Sciatic nerve (tissue), 2 donors: ENCODE measurements at places on chromosomes 2 and 18. TPM values are rescaled to one million over a fixed set of nuclear protein-coding genes. Genes with fewer than 3 reads are reported as not detected.

The ACMSD gene
- total RNA-seq = not detected

The IL1RL2 gene
- not detected for total RNA-seq

The RSAD2 gene
- 7.5 TPM for total RNA-seq

The AGAP1 gene
- total RNA-seq = 62.9 TPM

The SLC8A1 gene
- 21.0 TPM for total RNA-seq

The GYPC gene
- 89.2 TPM for total RNA-seq

The NYAP2 gene
- total RNA-seq = 0.22 TPM

The ITGB1BP1 gene
- total RNA-seq = 163 TPM

The TUBA4B gene
- total RNA-seq = not detected

The GAREM2 gene
- 6.8 TPM for total RNA-seq

The INHBB gene
- total RNA-seq = 37.4 TPM

The ZNF396 gene
- 4.1 TPM for total RNA-seq

The MOCOS gene
- total RNA-seq = 6.4 TPM

The ASB18 gene
- total RNA-seq = not detected

The CHRNG gene
- total RNA-seq = not detected

The DAW1 gene
- total RNA-seq = not detected

The HOXD13 gene
- total RNA-seq = not detected

The SULT1C4 gene
- 12.5 TPM for total RNA-seq

The CHRND gene
- total RNA-seq = not detected

The PLB1 gene
- 5.5 TPM for total RNA-seq

The MERTK gene
- total RNA-seq = 18.9 TPM

The KRTCAP3 gene
- 2.6 TPM for total RNA-seq

The GPR35 gene
- total RNA-seq = 3.2 TPM

The VWC2L gene
- not detected for total RNA-seq

The SPP2 gene
- not detected for total RNA-seq

The ZNF512 gene
- total RNA-seq = 46.1 TPM

The ARL6IP6 gene
- total RNA-seq = 17.5 TPM
